Esophagus mucosa (tissue), 1 donor: ENCODE measurements at places on chromosomes 5 and 9. TPM values are rescaled to one million over a fixed set of nuclear protein-coding genes. Genes with fewer than 3 reads are reported as not detected.

FAT2 gene
- total RNA-seq: 82.5 TPM

SHISAL2B gene
- total RNA-seq: not detected

PCDH12 gene
- total RNA-seq: 0.40 TPM

FAM221B gene
- not detected for total RNA-seq

TLX3 gene
- not detected for total RNA-seq

GABBR2 gene
- not detected for total RNA-seq

CXCL14 gene
- total RNA-seq: 179 TPM

TLE1 gene
- total RNA-seq: 12.0 TPM

IL4 gene
- total RNA-seq: not detected

SLC46A2 gene
- total RNA-seq: 0.44 TPM

KLHL3 gene
- total RNA-seq: 4.4 TPM

SPATA31D4 gene
- total RNA-seq: not detected

TNFSF8 gene
- total RNA-seq: 0.20 TPM

VAV2 gene
- total RNA-seq: 9.1 TPM

SCGB3A1 gene
- 26.6 TPM for total RNA-seq

SPINK7 gene
- 138 TPM for total RNA-seq

PCDHGC5 gene
- total RNA-seq: 1.0 TPM

RMRP gene
- 5,550 TPM for total RNA-seq

ACOT12 gene
- total RNA-seq: not detected

SV2C gene
- total RNA-seq: 0.12 TPM

FAM53C gene
- total RNA-seq: 12.6 TPM

MSANTD3 gene
- total RNA-seq: 10.3 TPM

ECM2 gene
- 0.56 TPM for total RNA-seq

DOCK2 gene
- total RNA-seq: 2.2 TPM

PDZD2 gene
- 20.8 TPM for total RNA-seq

PCDHGB6 gene
- 3.0 TPM for total RNA-seq

BTNL8 gene
- not detected for total RNA-seq

RLN2 gene
- not detected for total RNA-seq

GRXCR2 gene
- total RNA-seq: not detected

CHSY3 gene
- 0.28 TPM for total RNA-seq

SFXN1 gene
- 35.8 TPM for total RNA-seq

MEIKIN gene
- not detected for total RNA-seq

TMEM174 gene
- not detected for total RNA-seq

AQP3 gene
- 1,467 TPM for total RNA-seq

NXNL2 gene
- total RNA-seq: not detected

SLC9A3 gene
- total RNA-seq: 1.6 TPM

TMEM215 gene
- not detected for total RNA-seq

GHR gene
- 2.4 TPM for total RNA-seq

RNF180 gene
- 2.8 TPM for total RNA-seq

STPG3 gene
- not detected for total RNA-seq

TUSC1 gene
- total RNA-seq: 7.9 TPM

PKD2L2 gene
- not detected for total RNA-seq

NMRK1 gene
- 42.4 TPM for total RNA-seq

SLC36A2 gene
- not detected for total RNA-seq

HBEGF gene
- total RNA-seq: 62.1 TPM
